ENCODE measurements at places on chromosomes 1 and 21.

GRCh38 chr1:35539824-35540261 lies 17.4 kb downstream of the KIAA0319L start:
- no peak for DNase-seq

DNA sequence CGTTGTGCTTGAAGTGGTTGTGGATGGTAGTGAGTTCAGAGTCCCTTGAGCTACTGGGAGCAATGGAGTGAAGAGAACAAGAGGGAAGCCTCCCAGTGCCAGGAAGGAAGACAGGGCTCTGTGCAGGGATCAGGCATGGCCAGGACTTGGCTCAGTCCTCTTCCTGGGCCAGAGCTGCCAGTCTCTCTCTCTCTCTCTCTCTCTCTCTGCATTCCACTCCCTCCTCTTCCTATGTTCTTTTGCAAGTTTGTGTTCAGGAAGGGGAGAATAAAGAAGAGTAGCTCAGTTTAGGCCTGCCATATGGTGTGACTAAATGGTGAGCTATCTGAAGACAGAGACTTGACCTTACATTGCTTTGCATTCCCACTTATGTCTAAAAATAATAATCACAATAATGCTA lies 20.5 kb upstream of the RPTN start:
- no peak for DNase-seq

DNA sequence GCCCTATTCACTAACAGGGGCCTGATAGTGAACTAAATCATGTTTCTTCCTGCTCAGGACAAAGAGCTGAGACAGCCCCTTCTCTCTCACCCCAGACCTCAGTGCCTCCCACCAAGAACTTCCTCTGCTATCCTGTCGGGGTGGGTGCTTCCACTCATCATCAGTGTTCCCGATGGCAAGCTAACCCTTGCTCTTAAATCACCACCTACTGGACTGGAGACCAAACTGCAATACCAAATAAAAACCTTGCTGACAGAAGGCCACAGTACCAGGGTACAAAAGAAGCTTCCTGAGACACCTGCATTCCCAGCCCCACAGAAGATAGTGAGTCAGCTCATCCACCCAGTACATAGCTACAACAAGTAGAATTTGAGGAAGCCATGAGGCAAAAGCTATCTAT lies 799.5 kb downstream of the LTN1 start:
- DNase-seq: no peak

- no peak for DNase-seq
Measured at GRCh38 chr21:45436351-45437065, 31.5 kb downstream of the COL18A1 start.

GRCh38 chr1:25947027-25947426 lies 40.8 kb upstream of the STMN1 start:
- no peak for DNase-seq

DNA sequence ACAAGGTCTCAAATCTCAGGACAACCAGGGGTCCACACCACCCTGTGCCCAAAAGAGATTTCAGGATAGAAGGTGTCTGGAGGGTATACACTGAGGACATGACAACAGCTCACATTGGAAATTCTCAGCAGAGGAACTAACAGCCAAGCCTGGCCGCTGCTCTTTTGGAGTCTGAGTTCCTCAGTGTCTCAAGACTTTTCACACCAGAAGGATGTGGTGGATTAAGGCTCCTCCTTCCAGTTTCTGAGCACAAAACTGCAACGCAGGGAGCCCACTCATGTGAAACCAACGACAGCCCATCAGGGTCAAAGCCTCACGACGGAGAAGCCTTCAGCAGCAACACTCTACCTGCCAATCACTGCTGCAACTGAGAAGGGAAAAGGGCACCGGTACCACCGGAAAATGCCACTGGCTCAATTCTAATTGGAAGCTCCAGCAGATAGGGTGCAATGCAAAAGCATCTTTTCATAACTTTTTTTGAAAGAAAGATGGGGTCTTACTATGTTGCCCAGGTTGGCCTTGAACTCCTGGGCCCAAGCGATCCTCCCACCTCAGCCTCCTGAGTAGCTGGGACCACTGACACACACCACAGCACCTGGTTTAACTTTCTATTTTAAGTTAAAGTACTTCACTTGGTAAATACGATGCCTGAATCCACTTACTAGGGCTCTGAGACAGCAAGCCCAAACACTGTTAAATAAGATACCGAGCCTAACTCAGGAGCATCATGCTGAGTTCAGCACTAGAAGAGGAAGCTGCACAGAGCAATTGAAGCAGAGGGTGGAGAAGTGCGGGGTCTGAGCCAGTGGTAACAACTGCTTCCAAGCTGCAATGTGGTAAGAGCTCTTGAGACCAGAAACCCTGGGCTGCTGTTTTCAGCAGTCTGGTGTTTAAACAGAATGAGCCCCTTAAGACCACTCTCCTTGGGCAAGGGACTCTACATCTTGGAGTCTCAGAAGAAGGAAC lies 7.8 kb downstream of the CAPZB start:
- DNase-seq: no peak

DNA sequence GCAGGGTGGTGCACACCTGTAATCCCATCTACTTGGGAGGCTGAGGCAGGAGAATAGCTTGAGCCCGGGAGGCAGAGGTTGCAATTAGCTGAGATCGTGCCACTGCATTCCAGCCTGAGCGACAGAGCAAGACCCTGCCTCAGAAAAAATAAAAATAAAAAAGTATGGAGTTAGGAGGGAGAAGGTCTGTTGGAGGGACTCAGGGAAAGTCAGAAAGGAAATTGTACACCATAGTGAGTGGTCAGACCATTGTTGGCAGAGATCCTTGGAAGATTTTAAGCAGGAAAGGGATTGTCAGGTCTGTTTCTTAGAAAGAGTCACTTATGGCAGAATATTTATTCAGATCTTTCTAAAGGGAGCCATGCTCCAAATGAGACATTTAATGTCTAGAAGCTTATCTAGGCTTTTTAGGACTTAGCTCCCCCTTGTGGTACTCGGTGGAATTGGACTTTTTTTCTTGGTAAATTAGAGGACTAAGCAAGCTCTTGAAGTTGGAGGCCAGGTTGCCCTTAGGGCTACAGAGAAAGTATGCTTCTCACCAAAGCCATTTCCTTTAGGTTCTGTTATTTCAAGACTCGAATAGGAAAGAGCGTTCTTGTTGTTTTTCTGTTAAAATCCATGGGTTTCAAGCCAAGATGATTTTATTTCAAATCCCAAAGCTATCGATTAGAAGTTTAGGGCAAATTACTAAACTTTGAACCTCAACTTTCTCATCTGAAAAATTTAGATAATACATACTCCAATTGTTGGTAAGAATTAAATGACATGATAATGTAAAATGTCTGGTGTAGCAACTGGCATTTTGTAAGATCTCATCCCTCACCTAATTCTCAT lies 16.5 kb downstream of the MIA3 start:
- DNase-seq: peak; percentile 91

GRCh38 chr1:107617456-107617855 lies 347.5 kb downstream of the VAV3 start:
- no peak for DNase-seq

- no peak for DNase-seq
Measured at GRCh38 chr1:153698923-153699714, 20.6 kb downstream of the NPR1 start.

- no peak for DNase-seq
Measured at GRCh38 chr1:186974774-186975181, 146.0 kb downstream of the PLA2G4A start.

- DNase-seq: no peak
Measured at GRCh38 chr1:178477373-178477772, 19.4 kb downstream of the CLEC20A start.

DNA sequence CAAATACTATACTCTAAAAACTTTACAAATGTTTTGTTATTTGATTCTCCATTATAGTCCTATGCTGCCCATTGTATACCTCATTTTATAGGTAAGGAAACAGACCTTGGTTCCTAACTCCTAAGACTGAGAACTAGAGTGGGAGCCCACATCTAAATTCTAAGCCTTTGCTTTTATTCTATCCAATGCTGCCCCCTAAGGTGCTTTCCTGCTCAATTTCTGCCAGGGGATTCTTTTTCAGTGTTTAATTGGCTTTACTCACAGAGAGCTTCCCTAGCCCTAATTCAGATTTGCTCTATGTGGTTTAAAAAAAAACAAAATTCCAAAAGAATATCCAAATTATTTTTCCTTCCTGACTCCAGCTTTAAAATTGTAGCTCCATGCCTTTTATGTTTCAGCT lies 64.5 kb downstream of the KIF14 start:
- no peak for DNase-seq

GRCh38 chr1:87113313-87113712 lies 198.9 kb downstream of the HS2ST1 start:
- DNase-seq: no peak

GRCh38 chr1:198681252-198681651 lies 42.4 kb downstream of the PTPRC start:
- DNase-seq: no peak

DNA sequence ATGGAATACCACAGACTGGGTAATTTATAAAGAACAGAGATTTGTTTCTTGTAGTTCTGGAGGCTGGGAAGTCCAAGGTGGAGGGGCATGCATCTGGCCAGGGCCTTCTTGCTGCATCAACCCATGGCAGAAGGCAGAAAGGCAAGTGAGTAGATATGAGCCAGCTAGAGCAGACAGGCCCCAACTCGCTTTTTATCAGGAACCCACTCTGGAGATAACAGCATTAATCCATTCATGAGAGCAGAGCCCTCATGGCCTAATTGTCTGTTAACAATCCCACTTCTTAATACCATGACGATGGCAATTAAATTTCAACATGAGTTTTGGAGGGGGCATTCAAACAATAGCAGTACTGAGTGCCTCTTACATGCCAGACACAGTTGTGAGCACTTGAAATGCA lies 87.2 kb upstream of the SOX13 start:
- DNase-seq: no peak

GRCh38 chr1:154964359-154964758 lies 2.8 kb upstream of the PYGO2 start:
- DNase-seq: no peak

- no peak for DNase-seq
Measured at GRCh38 chr1:107378426-107378825, 237.6 kb downstream of the NTNG1 start.

DNA sequence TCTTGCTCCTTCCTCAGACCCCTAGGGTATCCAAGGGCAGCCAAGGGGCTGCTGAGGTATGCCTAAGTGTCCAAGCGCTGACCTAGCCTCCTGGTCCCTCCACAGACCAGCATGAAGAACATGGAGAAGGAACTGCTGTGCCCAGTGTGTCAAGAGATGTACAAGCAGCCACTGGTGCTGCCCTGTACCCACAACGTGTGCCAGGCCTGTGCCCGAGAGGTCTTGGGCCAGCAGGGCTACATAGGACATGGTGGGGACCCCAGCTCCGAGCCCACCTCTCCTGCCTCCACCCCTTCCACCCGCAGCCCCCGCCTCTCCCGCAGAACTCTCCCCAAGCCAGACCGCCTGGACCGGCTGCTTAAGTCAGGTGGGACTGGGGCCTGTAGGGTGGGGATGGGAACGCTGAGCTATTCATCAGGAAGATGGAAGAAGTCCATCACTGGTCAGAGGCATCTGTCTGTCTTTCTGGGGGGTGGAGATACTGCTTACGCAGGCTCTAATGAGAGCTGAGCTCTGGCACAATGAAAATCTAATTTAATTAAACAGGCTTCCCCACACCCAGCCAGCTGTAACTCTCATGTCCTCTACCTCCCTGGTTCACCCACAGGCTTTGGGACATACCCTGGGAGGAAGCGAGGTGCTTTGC lies 1.8 kb downstream of the TRIM46 start:
- no peak for DNase-seq

DNA sequence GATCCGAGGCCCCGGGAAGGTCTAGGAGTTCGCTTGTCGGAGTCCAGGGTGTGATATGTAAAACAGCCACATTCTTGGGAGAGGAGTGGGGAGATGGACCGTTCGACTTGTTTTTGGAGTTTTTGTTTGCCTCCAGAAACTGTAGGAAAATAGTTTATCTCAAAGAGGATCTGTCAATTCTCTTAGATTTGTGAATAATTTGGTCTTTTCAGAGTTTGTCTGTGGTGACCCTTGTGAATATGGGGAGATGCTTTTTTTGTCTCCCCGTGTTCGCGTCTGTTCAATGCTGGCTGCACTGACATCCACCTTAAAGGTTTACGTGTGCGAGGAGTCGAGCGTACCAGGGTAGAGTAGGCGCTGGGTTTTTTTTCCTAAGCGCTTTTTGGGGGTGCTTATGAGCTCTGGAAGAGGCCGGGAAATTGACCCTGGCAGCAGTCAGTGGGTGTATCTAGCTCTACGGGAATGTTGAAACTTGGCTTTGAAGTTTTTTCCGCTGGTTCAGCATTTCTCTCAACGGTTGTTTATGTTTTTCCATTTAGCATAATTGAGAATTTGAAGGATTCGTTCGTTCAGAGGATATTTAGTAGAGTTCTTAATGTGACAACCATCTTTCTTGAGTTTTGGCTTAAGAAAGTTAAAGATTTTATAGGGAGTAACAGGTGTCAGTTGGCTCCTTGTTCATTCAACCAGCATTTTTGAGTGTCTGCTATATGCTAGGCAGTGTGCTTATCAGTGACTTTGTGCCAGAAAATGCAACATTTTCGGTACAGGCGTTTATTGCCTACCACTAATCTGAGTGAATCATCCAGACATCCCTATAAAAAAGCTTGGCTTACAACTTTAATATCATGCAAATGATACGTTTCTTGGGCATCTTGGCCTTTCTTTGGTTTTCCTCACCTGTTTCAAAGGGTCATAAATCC lies 1.2 kb downstream of the SZRD1 start:
- no peak for DNase-seq

- DNase-seq: no peak
Measured at GRCh38 chr1:185856482-185856881, 122.3 kb downstream of the HMCN1 start.

- DNase-seq: no peak
Measured at GRCh38 chr1:174114788-174115448, 44.4 kb upstream of the RABGAP1L start.

- DNase-seq: no peak
Measured at GRCh38 chr21:35044770-35045541, 4.1 kb downstream of the RUNX1 start.

DNA sequence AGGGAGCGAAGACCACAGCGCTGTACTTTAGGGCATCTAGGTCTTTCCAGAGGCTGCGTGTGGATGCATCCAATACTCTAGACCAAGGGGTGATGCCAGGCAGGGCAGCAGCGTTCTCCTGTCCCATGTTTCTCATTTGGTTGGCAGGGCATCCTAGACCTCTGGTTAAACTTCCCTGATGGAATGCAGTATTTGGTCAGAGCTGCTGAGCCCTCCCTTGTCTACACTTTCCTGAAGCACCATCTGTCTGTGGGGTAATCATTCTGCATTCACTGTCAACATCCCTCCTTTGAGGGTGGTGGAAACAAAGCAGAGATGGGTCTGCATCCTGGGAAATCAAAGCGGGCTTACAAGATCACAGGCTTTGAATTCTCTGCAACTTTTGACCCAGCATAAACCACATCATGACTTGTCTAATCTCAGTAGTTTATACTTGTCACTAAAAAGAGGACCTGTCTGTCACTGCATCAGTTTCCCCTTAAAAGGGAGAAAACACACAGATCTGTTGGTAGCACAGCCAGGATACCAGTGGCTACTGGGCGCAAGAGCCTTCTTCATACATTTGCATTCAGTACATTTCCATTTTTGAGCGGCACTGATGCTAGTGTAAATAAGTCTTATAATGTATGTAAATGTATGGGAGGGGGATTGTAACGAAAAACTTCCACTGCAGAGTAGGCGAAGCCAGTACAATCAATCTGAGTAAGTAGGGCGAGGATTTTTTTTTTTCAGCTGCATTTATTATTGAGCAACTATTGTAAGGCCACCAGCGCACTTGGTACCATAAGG lies 106.3 kb downstream of the GALNT2 start:
- DNase-seq: no peak

- peak; percentile 34 for DNase-seq
Measured at GRCh38 chr1:21865943-21866706, 54.1 kb downstream of the LDLRAD2 start.

- DNase-seq: no peak
Measured at GRCh38 chr1:63255153-63255552, 67.2 kb upstream of the FOXD3 start.
